ENCODE measurements at places on chromosomes 16 and 17.

DNA sequence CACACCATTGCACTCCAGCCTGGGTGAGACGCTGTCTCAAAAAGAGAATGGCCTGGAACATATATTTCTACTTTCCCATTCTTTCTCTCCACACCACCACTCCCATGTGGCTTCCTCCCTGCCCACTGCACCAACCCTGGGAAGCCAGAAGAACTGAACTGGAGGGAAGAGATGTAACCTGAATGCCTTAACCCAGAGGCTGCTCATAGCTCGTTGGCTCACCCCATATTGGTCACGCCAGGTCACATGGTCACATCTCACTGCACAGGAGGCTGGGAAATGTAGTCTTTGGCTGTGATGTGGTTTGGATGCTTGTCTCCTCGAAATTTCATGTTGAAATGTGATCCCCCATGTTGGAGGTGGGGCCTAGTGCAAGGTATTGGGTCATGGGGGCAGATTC lies 5.9 kb upstream of the DNAH17 start:
- DNase-seq, result no peak

DNA sequence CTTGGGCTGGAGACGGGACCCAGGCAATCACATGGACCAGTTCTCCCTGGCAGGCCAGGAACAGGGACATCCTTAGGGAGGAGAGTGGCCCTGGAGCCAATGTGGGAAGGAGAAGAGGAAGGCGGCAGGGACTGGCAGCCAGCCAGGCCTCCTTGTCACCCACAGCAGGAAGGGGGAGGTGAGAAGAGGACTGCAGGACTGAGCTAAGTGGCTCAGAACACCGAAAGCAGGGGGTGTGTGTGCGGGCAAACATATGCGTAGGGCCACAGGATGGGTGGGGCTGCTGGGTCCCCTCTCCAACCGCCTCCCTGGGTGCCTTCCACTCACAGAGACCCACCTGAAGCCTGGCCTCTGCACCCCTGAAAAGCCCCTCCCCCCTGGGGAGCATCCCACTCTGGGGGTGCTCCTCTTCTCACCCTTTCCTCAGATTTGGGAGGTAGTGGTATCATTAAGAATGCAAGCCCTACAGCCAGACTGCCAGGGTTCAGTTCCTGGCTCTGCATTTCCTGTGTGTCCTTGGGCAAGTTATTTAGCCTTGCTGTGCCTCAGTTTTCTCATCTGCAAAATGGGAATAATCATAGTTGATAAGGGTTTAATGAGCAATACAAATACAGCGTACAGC lies 8.1 kb downstream of the PNMT start:
- DNase-seq, result no peak

DNA sequence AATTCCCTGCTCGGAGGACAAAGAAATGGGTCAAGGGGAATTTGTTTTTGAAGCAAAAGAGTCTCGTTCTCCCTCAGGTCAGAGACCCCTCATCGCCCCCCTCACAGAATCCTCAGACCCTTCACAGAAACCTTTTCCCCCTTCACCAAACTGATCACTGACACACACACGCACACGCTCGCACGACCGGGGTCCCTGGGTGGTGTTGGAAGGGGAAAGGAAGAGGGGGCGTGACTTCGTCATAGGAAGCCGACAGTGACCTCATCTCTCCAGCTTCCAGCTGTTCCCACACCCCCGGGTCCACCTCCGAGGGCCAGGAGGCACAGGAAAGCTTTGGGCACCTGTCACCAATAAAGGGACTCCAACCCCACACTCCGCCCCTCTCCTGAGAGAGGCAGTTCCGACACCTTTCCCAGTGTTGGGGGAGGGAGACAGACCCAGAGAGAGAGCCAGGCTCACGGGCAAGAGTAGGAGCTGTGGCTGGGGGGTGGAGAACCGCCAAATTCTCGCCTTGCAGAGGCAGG lies 1.2 kb downstream of the ASGR1 start:
- DNase-seq, result no peak

DNA sequence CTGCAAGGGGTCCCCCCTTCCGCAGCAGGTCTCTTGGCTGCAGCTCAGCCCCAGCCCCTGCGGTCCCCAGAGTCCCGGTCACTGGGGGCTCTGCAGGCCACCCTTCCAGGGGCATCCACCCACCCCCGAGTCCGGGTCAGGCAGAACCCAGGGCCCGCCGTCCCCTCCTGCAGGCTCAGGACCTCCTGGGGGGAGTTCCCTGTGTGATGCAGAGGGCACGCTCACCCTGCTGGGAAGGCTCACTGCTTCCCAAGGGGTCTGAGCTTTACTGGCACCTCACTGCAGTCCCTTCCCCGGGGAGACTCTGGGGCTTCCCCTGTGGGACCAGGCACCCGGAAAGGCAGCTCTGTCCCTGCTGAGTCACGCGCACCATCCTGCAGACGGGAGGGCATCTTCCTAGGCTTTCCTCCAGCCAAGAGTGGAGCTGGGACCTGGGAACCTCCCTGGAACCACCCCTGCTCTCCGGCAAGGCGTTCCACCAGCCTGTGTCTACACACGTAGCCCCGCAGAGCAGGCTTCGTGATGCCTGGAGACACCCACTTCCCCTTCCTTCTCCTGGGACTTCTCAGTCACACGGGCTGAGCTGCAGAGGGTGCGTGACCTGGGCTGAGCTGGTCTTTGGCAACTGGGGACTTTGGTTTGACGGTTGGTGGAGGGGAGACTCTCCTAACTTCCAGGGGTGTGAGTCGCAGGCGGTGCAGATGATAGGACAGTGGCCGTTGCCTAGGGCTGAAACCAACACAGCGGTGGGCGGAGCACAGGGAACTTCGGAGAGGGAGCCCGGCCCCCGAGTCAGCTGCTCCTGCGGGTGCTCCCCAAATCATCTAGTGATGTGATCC lies 23.4 kb downstream of the SLC25A10 start:
- DNase-seq, result peak; percentile 81

- no peak for DNase-seq
These were observed 45.7 kb upstream of the TOB1 start for GRCh38 chr17:50911890-50912289.

GRCh38 chr17:64337676-64338075 lies 53.0 kb downstream of the PECAM1 start:
- DNase-seq, result no peak

GRCh38 chr16:12120217-12120981 lies 143.9 kb downstream of the SNX29 start:
- DNase-seq, result no peak

Data from AG20443 (cell line).